ENCODE measurements at places on chromosomes 1 and 21.

GRCh38 chr21:35266546-35266945 is 217.4 kb upstream of the RUNX1 start:
- no peak for DNase-seq

GRCh38 chr1:101166583-101167120 is 70.2 kb upstream of the S1PR1 start:
- DNase-seq: no peak

- DNase-seq: no peak
Measured at GRCh38 chr1:179042087-179042486, 16.4 kb downstream of the FAM20B start.

- DNase-seq: peak; percentile 62
Measured at GRCh38 chr1:154736841-154737240, 128.9 kb upstream of the ADAR start.

DNA sequence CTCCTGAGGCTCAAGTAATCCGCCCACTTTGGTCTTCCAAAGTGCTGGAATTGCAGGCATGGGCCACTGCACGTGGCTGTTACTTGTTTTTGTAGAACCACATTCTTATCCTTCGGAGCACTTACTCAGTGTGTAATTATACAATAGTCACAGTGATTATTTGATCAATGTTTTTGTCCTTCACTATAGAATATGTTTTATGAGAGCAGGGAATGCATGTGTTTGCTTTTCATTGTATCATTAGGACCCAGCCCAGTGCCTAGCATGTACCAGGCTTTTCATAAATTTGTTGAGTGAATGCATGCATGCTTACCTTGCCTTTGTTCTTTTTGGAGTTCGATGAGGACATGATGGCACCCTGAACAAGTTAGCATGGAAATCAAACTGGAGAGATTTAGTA is 5.8 kb downstream of the SZT2 start:
- no peak for DNase-seq

GRCh38 chr1:34404804-34405203 is 228.1 kb downstream of the C1orf94 start:
- DNase-seq: no peak

- no peak for DNase-seq
Measured at GRCh38 chr21:29704719-29705118, 235.1 kb downstream of the GRIK1 start.

GRCh38 chr21:32562426-32562825 is 22.9 kb downstream of the TCP10L start:
- DNase-seq: no peak

DNA sequence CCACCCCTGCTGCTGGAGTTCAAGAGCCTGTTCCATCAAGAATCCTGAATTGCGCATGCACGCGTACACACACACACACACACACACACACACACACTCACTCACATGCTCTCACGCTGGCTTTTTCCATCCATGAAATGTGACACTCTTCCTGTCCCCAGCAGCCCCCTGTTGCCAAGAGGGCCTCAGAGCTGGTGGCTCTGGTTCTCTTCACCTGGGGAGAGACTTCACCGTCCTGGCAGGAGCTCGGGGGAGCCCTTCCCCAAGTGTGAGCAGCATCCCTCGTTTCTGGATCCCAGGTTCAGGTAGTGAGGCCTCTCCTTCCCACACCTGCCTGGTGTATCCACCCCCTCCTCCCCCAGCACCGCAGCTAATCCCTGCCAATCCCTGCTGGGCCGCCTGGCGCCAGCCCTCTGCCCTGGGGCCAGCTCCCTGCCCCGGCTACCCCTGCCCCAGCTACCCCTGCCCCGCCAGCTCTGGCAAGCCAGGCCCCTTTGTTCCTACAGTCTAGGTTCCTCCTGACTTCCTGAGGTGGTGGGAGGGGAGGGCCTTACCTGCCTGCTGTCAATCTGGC is 9.9 kb downstream of the PLOD1 start:
- DNase-seq: no peak

DNA sequence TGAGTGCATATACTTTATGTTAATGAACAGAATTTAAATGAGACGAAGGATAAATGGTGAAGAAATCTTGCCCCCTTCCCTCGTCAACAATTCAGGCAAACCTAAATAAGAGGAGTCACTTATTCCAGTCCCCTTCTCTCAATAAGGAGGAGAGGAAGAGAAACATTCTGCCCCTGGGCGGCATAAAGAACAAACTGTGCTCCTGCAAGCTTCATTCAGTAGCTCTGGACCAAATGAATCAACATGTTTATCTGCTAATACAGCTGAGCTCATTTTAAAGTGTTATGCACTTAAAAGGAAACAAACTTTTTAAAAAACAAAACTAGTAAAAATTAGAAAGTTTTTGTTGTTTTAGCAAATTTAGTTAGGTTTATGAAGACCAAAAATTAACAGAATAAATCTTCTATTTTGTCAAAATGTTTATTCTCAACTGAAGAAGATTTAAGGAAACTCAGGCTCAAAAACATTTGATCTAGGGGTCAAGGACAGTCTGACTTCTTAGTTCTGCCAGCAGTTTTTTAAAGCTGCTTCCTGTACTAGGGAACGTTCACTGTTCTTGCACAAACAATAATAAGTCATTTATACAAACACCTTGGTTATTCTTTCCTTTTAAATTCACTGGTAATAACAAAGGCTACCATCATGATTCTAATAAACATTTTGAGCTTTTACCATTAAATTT is 58.3 kb downstream of the AKT3 start:
- no peak for DNase-seq

DNA sequence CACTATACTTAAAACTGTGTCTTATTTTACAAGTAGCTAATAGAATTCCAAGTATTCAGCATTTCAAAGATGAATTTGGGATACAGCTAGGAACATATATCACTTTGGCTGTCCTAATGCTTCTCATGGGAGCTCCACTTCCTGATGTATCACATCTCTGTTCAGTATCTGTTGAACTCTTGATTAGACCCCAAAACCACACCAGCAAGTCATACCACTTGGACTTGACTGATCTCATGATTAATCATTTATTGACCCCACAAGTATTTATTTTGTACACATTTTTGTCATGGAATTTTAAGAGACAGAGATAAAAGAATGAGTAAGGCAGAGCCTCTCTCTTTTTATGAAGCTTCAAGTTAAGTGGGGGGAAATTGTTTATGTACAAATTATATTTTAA is 30.0 kb downstream of the TMPRSS15 start:
- DNase-seq: no peak

- DNase-seq: no peak
Measured at GRCh38 chr21:16308269-16308668, 578.5 kb downstream of the USP25 start.

- DNase-seq: no peak
Measured at GRCh38 chr21:17753736-17754135, 65.4 kb downstream of the C21orf91 start.

- no peak for DNase-seq
Measured at GRCh38 chr1:180157576-180158057, 2.9 kb downstream of the QSOX1 start.

DNA sequence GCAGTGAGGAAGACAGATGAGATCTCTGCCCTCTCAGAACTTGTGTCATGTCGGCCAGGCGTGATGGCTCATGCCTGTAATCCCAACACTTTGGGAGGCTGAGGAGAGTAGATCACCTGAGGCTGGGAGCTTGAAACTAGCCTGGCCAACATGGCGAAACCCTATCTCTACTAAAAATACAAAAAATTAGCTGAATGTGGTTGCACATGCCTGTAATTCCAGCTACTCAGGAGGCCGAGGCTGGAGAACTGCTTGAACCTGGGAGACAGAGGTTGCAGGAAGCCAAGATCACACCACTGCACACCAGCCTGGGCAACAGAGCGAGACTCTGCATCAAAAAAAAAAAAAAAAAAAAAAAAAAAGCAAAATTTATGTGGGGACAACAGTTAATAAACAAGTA is 40.9 kb upstream of the RALGPS2 start:
- no peak for DNase-seq

- no peak for DNase-seq
Measured at GRCh38 chr1:172400722-172401105, 19.8 kb upstream of the C1orf105 start.

GRCh38 chr1:207992677-207993236 is 81.8 kb upstream of the CD34 start:
- DNase-seq: no peak

DNA sequence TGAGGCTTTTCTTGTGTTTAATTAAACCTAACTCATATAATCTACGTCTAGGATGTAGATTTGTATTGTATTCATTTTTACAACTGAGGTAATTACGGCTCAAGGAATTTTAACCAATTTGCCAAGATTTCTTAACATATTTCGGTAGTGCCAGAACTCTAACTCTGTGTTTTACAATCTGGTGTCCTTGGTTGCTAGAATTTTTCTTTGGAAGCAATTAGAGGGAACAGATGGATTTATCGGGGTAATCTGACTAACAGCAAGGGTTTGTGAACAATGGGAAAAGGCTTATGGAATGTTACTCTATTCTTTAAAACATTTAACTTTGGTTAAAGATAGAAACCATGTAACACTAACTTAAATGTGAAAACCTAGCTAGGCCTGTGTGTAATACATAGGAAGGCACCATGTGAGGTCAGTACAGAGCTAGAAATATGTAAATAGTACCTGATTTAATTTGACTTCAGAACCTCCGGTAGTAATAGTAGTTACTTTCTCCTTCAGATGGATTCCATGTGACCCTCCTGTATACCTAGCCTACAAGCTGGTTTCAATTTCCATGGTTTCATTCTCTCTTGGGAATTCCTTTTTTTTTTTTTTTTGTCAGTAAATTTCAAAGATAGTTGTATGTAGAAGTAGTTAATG is 1.2 kb downstream of the MTF2 start:
- DNase-seq: peak; percentile 49

GRCh38 chr21:42319376-42319775 is 4.2 kb upstream of the TFF3 start:
- no peak for DNase-seq

DNA sequence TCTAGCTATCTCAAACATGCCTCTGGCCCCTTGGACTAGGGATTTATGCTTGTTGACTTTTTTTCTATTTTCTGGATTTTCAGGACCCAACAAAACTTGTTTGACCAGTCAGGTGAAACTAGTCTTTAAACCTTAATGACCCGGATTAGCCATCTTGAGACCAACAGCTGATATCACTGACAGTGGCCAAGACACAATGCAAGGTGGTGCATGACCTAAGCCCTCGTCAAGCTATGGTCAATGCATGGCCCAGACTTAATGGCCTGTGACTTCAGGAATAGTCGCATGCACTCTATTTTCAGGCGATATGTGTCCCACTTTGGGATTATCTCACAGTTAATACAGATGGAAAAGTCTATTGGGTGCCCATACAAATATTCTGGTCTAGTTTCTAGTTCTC is 190.4 kb downstream of the ZBTB18 start:
- DNase-seq: no peak

GRCh38 chr1:205458777-205459566 is 3.1 kb upstream of the BLACAT1 start:
- peak; percentile 38 for DNase-seq

GRCh38 chr21:35995522-35996088 is 64.7 kb downstream of the SETD4 start:
- no peak for DNase-seq

DNA sequence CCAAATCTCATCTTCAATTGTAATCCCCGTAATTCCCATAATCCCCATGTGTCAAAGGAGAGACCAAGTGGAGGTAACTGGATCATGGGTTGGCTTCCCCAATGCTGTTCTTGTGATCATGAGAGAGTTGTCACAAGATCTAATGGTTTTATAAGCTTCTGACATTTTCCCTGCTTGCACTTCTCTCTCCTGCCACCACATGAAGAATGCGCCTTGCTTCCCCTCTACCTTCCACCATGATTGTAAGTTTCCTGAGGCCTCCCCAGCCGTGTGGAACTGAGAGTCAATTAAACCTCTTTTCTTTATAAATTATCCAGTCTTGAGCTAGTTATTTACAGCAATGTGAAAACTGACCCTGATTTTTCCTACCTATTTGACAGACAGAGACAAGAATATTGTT is 162.5 kb upstream of the SYT6 start:
- no peak for DNase-seq

- peak; percentile 39 for DNase-seq
Measured at GRCh38 chr1:154951901-154952657, 3.8 kb downstream of the PBXIP1 start.

DNA sequence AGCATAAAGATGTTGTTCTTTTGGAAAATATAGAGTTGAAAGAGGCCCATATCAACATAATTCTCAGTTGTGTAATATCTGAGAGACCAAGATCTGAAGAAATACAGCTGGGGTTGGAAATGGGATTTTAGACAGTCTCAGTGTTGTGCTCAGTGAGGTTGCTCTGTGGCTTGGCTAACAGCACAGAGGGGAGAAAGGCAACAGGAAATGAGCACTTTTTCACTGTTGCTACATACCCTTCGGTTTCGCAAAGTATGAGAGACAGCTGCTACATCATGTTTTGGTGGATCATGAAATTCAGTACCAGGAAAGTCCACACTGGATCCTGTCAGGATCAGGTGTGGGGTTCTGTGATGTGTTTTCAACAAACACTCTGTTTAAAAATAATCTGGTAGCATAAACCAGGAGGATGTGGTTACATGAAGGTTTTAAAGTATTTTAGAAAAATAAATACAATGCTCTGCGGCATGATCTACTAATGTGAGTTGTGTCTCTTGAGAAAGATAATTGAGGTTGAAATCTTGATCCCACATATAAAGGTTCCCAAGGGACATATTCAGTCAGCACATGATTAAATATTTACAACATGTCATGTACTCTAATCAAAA is 7.0 kb upstream of the GPR88 start:
- peak; percentile 58 for DNase-seq

GRCh38 chr1:159430985-159431384 is 1.0 kb upstream of the OR10J4 start:
- DNase-seq: no peak

DNA sequence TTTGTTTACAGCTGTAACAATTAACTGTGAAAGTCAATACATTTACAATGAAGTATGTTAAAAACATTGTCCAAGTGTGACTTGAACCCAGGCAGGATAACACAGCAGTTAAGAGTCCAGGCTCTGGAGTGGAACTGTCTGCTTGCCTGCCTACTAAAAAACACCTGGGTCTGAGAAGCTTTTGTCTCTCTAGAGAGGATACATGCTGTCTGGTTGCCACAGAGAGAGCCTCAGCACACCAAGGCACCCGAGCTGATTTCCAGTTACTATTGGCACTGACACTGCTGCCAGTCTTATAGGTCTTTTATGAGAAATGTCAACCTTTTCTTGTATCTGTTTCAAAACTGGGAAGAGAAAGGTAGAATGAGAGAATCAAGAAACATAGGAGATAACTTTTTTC is 20.2 kb upstream of the RALGPS2 start:
- DNase-seq: no peak

GRCh38 chr1:151898519-151898991 is 10.8 kb downstream of the THEM4 start:
- peak; percentile 69 for DNase-seq

- DNase-seq: no peak
Measured at GRCh38 chr1:91851130-91852010, 34.6 kb downstream of the TGFBR3 start.

- DNase-seq: no peak
Measured at GRCh38 chr21:24514081-24514733, 1093.1 kb downstream of the MRPL39 start.

Data from activated CD4-positive, alpha-beta T cell treated with anti-CD3 and anti-CD28 coated beads, Interleukin-2, Interleukin-6, amounts not matched to agents 100 ng/mL and 50 ng/mL, durations not matched to agents 16 hours and 8 hours (primary cell).